ENCODE measurements at places on chromosomes 13 and 19.

DNA sequence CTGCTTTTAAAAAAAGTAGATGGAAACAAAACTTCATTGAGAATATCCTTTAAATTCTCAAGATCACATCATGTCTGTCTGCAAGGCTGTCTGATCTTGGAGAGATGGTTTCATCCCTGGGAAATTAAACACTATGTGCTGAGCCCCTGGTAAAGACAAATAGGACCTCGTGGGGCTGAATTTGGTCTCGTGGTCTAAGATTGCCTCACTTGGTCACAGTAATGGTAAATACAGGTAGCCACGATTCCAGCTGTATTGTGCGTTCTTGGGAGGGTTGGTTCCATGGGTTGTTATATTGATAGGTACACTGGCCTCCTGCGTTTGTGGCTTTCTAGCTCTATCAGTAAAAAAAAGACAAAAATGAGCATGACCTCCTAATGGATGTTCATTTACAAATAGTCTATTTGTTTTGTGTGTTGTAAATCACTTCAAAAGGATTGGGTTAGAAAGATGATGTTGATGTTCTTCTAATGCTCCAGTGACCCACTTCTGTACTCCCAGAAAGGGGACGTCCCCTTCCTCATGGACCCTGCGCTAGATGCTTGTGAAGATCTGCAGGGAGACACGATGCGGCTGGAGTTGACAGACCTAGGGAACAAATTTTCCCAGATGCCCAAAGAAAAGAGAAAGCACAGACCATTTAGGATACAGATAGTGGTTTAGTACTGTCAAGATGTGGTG, 1.8 kb downstream of the CEBPG start:
- no peak for DNase-seq

- no peak for DNase-seq
Observed at GRCh38 chr13:99316657-99317256, 9.6 kb upstream of the GPR183 start.

GRCh38 chr13:102100234-102100633, 301.6 kb downstream of the FGF14 start:
- no peak for DNase-seq

DNA sequence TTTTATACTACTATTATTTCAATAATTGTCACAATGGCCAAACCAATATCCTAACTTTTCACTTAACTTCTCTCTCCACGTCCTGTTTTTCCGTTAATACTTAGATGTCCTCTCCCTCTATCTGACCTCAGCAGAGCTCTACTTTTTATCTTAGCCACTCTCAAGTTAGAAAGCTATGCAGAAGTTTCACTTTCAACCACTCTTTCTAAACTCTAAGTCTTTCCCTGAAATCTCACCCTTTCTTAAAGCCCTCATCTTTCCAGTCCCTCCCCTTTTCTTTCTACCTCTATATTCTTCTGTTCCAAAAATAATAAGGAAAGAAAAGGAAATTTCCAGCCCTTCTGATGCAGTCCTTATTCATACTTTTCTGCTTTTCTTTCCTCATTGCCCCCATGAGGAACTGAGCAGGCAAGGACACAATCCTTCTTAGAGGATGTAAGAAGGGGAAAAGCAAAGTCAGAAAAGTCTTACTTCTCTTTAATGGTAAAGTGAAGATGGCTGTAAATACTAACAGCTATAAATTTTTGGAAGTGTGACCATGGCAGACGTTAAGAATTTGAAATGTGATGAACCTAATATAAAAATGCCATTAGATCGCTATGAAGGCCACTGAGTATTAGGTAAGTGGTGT, 23.0 kb downstream of the FAM216B start:
- DNase-seq: no peak

- DNase-seq: no peak
Observed at GRCh38 chr13:71524613-71525304, 342.2 kb downstream of the DACH1 start.

DNA sequence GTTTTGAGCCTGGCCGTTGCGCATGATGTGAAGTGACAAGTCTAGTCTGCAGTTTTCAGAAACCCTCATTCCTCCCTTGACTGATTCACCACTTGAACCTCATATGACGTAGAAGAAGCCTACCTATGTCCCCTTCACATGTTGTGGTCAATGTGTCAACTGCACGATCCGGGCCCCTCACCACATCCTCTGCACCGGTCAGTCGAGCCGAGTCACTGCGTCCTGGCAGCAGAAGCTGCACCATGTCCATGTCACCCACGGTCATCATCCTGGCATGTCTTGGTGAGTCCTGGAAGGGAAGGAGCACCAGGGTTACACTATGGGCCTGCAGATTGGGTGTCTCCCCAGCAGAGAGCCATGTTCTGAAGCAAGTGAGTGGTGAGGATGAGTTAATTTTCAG, at the start of gene KIR2DL4:
Gene KIR2DL4 (plus strand): TSS at position 201 of the 400 bp plus-strand sequence. CDS start 42 bp downstream, at position 243.
- DNase-seq: no peak

DNA sequence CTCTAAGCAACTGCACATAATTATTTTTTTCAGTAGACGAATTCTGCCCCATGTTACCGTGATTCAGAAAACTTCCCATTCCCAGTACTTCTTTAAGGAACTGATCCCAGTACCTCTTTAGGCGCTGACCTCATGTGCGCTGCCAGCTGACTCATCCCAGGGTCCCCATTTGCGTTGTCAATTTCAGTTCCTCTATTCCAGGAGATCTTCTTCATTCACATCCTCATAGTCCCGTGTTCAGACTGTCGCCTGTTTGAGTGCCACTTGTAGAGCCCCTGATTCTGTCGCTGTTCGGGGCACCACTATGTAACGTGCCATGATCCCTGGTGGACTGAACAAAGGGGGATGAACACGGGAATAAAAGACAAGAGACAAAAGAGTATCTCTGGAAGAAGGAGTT, 16.4 kb downstream of the FPR3 start:
- DNase-seq: no peak

- DNase-seq: no peak
Observed at GRCh38 chr13:113022391-113022744, 53.4 kb downstream of the MCF2L start.

DNA sequence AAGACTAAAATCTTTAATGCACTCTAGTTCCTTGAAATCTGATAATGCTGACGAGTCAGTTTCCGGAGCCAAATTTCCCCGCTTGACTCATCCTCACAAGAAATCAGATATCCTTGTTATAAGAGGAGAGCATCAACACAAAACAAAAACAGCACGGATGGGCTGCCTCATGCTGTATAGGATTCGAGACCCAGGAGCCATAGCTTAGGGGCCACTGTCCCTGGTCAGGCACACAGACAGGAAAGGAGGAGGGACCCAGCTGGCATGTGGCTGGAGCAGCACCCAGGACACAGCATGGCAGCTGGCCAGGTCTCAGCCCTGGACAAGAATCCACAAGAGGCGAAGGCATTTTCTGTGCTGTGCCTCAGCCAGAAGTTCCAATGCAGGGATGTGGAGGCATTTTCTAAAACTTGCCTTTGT, 110.2 kb upstream of the SPATA13 start:
- DNase-seq: no peak

GRCh38 chr19:30209617-30210600, 162.3 kb upstream of the ZNF536 start:
- no peak for DNase-seq

DNA sequence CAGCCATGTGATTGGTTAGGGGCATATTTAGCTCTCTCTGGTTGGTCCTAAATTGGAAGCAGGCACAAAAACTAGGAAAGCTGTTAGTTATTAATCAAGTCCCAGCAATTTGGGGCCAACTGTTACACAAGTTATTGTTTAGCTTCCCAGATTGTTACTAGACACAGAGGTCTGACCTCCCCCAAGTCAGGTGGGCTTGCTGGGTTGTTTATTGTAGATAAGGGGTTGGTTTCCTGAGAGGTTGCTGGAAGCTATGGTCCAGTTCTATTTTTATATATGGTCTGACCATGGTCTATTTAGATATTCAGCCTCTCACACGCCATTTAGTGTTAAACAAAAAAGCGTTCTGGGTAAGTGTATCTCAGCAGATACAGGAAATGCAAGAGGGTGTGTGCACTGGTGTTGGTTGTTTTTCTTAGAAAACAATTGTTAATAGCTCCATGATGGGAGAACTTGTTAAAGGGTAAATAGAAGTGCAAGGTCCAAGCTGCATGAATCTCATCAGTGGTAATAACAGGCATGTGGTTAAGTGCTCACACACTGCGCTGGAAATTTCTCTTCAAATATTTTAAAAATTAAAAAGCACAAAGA, 150.0 kb downstream of the RAP2A start:
- no peak for DNase-seq

GRCh38 chr13:86383151-86383550, 583.9 kb upstream of the SLITRK6 start:
- no peak for DNase-seq

Measured in left forelimb (tissue), 1 donor.